ENCODE measurements at places on chromosomes 6 and 20.

- DNase-seq = peak; percentile 90
These were observed 16.1 kb upstream of the SERPINB1 start for GRCh38 chr6:2857580-2858337.

GRCh38 chr6:34022250-34022872, 123.5 kb downstream of the GRM4 start:
- DNase-seq = no peak

GRCh38 chr20:46302106-46302505, 6.2 kb downstream of the CDH22 start:
- DNase-seq = no peak

GRCh38 chr6:82951389-82951788, 114.3 kb downstream of the UBE3D start:
- no peak for DNase-seq

DNA sequence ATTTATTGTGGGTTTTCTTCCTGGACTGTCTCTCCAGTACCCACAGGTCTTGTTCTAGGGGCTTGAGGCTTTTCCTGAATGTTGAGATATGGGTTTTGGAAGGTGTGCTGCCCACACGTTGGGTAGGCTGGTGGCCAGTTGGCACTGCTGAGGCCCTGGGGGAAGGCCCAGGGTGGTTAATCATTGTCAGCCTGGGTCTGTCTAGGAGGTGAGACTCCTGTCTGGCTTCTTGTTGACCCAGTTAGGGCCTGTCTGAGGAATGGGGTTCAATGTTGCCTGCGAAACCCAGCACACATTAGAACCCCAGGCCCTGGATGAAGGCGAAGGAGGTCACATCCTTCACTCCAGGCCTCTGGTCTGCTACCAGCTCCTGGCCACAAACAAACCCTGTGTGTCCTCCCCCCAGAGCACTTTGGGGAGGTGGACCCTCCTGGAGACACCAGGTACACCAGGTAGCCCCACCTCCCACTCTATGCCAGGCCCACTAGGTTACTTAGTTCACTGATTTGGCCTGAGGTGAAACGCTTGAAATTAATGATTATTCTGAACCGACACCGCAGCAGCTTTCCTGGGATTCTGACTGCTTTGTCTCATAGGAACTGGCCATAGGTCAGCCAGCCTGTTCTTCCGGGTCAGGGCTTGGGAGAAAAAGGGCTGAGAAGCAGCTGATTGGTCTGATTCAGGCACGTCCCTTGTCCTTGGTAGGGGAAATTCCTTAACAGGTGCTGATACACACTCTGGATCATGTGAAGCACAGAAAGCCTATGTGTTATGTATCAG, 15.2 kb downstream of the DNMT3B start:
- no peak for DNase-seq

DNA sequence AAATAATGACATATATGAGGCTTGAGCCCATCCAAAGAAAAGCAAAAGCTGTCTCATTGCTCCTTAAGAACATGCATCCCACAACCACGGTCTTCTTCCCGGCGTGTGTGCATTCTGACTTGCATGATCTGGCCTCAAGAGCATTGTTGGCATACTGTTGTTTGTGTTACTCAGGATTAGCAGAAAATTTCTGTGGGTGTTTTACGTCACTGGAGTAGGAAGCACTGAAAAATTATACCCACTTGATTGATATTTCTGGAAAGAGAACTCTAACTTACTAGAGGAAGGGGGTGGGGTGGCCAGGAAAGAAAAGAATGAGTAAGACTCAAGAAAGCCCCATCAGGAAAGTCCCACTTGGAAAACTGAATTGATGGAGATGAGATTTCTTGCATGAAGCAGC, 326.2 kb upstream of the PRDM1 start:
- no peak for DNase-seq

- DNase-seq = no peak
These were observed 64.0 kb downstream of the BLOC1S5 start for GRCh38 chr6:8000188-8000596.

DNA sequence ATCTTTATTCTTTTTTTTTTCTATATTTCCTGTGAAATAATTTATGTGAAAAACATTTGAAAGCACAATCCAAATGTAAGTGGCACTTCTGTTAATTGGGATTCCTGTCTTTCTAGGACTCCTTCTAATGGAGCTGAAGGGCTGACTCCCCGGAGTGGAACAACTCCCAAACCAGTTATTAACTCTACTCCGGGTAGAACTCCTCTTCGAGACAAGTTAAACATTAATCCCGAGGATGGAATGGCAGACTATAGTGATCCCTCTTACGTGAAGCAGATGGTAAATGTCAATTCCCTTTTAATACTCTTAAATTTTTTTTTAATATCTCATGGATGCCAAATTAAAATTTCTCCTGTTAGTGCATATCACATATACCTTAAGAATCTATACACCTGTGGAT, 35.0 kb downstream of the CDC5L start:
- no peak for DNase-seq

DNA sequence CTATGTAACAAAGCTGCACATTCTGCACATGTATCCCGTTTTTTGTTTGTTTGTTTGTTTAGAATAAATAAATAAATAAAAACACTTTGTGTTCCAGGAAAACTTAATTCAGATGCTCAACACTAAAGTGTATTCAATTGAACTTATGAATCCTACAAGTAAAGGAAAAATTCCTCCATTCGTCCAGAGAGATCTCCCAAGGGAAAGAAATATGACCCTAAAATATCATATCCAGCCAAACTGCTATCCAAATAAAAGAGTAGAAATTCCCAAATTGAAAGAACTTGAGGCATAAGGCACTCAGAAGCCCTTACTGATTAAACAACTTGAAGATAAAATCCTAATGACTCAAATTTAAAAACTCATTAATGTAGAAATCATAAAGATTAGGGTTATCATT, 90.4 kb downstream of the MOXD1 start:
- no peak for DNase-seq

GRCh38 chr6:100780648-100781047, 100.5 kb downstream of the ASCC3 start:
- no peak for DNase-seq

GRCh38 chr20:49914310-49915117, 815 bp downstream of the SPATA2 start:
- DNase-seq = peak; percentile 8

GRCh38 chr6:95687839-95688238, 110.5 kb downstream of the MANEA start:
- DNase-seq = no peak

- DNase-seq = no peak
These were observed 117.9 kb downstream of the C6orf118 start for GRCh38 chr6:165191461-165191860.

GRCh38 chr6:100260584-100260983, 204.1 kb downstream of the SIM1 start:
- no peak for DNase-seq

GRCh38 chr20:1667502-1668085, 10.0 kb upstream of the SIRPG start:
- no peak for DNase-seq

- DNase-seq = no peak
These were observed 25.1 kb upstream of the TCFL5 start for GRCh38 chr20:62886709-62887058.

DNA sequence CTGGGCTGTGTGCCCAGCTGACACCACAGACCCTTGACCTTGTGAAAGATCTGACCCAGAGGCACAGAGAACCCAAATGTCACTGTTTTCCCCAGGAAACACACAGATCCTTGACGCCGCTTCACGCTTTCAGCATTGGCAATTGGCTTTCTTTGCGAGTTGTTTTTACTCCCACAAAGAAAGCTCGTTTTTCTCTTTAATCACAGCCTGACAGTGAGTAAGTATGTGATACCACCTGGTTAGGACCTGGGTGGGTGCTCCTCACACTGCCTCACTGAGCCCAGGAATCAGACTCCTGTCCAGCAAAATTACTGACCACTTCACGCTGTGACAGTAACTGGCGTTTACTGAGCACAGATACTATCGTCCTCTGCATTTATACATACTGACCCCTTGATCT, 13.0 kb downstream of the RPL10A start:
- DNase-seq = no peak

- no peak for DNase-seq
These were observed 345.6 kb downstream of the CDC5L start for GRCh38 chr6:44733126-44733525.

DNA sequence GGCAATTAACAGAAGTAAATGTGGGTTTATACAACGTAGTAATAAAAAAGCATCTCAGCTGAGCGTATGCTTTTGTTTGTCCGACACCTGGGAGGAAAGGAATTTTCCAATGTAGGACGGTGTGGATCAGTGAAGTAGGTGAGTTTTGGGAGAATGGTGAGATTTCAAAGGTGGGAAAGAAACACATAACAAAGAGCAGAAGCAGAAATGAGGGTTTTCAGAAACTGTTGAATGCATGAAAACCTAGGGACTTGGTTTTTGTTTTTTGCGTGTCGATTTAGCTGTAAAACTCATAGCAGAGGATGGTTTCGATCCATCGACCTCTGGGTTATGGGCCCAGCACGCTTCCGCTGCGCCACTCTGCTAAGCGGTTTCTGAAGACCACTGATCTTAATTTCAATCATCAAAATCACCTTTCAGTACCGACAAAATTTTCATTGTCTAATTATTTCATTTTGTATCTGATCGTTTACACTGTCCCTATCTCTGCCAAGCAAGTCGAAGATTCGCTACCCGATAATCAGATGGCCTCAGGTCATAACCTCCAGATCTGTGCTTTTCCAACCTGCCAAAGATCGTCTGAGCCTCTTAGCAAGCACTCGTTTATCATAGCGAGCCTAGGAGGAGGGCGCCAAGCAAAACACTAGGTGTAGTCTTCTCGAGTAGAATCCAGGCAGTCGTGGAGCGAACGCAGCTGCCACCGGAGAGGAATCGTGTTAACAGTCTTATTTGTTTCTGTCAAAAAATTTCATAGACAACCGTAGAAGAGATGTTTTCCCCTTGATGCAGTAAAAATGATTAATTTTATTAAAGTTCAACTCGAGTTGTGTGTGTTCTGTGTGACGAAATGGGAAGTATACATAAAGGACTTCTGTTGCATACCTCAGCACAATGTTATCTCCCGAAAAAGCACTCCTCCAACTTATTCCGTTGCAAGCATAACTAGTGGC, 20.9 kb upstream of the POM121L2 start:
- DNase-seq = peak; percentile 28

- DNase-seq = no peak
These were observed 392.4 kb downstream of the QKI start for GRCh38 chr6:163806755-163807499.

DNA sequence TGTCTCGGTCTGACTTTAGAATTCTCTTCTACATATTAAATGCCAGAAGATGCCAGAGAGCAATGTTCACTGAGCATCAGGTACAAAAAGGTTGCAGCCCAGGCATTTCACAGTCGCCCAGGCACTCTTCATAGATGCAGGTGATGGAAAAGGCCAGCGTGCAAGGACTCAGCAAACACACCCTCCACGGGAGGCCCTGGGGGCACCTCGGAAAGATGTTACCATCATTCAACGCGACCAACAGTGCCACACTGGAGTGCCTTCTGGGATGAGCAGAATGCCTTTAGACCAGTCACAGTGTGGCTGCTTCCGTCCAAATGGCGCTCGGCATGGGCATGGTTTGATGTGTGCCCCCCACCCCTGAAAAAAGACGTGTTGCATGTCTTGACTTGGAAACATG, 4.5 kb upstream of the RAMACL start:
- no peak for DNase-seq

GRCh38 chr6:119470893-119471542, 121.5 kb upstream of the MAN1A1 start:
- DNase-seq = no peak

DNA sequence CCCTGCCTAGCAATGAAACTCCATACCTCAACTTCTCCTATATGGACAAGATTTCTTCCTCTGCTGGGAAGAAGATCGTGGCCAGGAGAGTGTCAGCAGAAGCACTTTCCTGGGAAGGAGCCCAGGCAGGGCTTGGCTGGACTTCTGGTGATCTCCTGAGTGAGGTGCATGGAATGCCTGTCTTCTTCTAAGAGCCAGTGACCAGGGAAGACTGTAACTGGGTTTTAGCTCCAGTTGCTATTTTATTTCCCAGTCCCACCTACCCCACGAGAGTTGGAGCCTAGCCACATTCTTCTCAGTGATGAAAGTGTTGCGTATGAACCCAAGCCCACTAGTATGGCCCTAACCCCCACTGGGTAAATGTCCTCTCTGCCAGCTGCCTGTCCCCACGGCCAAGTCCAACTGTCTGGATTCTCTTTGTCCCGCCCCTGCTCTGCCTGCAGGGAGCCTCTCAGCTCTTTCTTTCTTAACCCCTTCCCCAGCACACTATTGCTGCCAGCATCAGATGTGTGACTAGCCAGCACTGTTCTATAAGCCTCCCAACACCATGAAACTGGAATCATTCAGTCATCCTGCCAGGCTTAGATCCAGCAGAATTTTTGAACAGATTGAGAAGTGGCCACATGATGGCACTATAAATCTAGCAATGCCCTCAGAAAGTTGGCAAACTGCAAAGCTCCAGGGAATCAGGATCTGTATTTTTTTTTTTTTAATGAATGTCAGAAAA, 69.8 kb upstream of the FAM184A start:
- peak; percentile 18 for DNase-seq

DNA sequence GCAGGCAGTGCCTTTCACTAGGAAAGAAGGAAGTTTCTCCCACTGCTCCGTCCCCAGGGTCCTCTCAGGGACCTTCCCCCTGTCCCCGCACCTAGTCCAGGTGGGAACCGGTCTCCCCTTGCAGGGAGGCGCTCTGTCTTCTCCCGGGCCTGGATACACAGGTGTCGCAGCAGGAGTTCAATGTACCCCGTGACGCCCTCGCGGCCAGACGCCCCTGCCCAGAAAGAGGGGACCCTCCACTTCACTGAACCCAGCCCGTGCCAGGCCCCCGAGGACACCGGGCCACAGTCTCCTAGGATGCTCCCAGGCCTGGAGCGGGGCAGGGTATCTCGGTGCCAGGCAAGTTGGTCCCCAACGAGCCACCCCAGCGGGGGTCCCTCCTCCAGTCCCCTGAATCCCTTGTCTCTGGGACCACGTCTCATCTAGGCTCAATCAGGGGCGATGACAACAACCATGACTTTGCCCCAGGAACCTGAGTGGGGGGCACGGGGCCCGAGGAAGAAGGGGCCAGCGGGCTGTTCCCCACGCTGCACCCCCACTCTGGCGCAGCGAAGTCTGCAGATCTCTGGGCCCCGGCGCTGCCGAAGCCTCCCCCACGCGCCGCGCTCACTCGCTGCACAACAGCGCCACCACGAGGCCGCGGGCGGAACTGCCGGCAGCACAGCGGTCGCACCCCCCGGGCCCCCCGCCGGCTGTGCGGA, 103.0 kb downstream of the EDN3 start:
- peak; percentile 36 for DNase-seq

- no peak for DNase-seq
These were observed 284.0 kb downstream of the KCNQ5 start for GRCh38 chr6:72905705-72906478.

Measured in CD4-positive, alpha-beta T cell treated with Interleukin-4 for 4 hours (primary cell).